ENCODE measurements at places on chromosomes 1 and 21.

- no peak for DNase-seq
These were observed 155.0 kb upstream of the BEND5 start for GRCh38 chr1:48931506-48932192.

GRCh38 chr1:44828841-44829440 lies 14.1 kb downstream of the PTCH2 start:
- DNase-seq = no peak

GRCh38 chr1:36326499-36326898 lies 3.1 kb upstream of the EVA1B start:
- no peak for DNase-seq

DNA sequence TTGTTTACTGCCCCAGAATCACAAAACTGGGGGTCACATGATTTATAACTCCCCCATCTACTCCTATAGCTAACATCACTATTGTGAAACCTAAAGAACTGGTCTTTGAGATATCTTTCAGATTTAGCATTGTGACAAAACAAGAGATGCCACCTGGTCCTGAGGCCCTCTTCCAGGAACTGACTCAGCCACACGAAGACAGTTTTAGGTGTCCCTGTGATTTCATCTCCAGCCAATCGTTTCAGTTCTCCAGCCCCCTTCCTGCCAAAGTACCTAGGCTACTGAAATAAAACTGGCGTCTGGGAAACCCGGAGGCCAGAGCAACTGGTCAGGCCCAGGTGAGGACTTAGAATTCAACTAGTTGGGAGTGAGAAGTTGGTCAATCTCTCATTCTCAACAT lies 36.6 kb downstream of the TBX19 start:
- no peak for DNase-seq

DNA sequence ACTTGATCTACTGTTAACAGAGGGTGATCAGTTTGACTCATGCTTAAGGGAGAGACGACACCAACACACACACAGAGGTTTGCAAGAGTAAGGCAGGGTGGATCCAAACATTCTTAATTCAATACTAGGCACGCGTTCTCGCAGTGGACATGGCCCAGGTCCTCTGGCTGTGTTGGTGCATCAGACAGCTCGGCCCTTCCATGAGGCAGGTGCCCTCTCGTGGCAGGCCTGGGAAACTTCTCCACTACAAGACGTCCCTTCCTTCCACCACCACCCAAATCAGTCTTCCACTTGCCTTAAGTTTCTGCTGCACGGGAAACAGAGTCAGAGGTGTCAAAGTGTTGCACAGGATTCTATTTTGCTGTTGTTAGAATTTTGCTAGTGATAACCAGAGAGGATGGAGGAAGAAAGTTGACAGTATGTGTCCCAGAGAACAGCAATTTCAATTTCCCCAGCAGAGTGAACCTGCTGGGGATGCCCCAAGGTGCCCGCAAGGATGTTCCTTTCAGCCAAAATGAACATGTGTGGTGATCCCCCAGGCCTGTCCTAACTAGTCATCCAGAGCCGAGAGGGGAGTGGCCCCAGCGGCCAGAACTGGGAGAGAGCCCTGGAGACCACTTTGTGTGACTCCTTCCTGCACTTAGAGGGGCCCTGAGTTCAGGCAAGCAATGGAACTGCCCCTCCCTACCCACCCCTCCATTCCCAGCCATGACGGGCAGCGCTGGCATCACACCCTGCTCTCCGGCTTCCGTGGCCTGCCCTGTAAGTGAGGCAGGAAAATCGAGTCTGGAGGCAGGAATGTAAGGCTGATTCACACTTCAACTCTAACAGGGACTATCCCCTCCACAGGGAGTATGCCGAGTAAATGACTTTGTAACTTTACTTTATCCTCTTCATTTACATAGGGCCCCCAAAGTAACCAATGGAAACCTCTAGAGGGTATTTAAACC lies 34.8 kb downstream of the MX1 start:
- DNase-seq = peak; percentile 23

DNA sequence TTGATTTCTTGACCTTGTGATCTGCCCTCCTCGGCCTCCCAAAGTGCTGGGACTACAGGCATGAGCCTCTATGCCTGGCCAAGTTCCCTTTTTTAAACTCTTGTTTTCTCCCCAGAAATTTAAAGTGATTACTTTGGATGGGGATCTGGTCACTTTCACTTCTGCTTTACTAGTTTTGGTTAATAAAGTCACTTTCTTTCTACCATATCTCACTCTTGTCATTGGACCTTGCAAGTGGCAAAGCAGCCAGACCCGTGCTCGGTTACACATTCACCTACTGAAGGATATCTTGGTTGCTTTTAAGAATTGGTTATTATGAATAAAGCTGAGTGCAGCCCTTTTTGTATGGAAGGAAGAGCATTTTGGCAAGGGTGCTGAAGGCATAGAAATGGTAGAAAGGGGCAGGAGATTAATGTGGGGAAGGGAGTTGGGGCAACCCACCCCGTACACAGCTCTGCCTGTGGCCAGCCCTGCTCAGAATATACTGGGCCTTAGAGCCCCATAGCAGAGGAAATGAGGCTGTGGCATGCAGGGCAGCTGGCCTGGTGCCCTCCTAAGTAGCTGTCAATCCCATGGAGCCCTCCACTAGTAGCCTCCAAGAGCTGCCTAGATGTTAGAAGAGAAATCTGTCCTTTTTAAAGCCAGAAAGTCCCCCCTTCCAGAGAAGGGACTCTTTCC lies 40.7 kb downstream of the CD2 start:
- no peak for DNase-seq

- no peak for DNase-seq
These were observed 23.1 kb downstream of the IER5 start for GRCh38 chr1:181111559-181111958.

DNA sequence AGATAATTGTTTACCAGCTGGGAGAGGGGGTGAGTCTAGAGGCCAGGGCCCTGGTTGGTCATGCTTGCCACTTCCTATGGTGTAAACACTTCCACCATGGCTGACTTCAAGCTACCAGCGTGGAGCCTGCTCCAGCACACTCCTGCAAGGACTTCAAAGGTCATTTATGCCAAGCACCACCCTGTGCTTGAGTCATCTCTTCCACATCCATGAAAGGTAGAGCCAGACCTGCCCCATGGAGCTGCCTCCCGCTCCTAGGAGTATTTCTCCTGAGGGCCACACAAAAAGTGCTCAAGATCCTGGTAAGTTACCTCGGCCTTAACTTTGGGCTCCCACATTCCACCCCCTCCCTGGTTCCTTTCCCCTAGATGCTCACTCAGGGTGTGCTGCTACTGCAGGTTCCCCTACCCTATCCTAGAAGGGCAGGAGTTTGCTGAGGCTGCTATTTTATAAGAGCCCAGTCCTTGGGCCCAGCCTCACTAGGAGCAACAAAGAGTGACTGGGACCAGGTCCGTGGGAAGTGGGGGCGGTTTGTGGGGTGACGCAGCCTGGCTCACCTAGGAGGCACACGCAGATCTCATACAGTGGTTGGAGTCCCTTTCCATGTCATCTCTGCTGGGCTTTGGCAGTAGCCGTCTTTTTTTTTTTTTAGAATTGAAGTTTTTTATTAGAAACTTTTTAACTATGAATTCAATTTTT lies 2.4 kb downstream of the RAB7B start:
- DNase-seq = peak; percentile 43

All from stimulated activated CD4-positive, alpha-beta T cell treated with anti-CD3 and anti-CD28 coated beads, TNF-alpha, amount 100 ng/mL, for 24 hours (primary cell).